Cortex of kidney (tissue), 1 donor: ENCODE measurements at places on chromosomes 2 and 18.

- no peak for DNase-seq
These were observed 7.7 kb downstream of the HOXD3 start for GRCh38 chr2:176164611-176165369.

DNA sequence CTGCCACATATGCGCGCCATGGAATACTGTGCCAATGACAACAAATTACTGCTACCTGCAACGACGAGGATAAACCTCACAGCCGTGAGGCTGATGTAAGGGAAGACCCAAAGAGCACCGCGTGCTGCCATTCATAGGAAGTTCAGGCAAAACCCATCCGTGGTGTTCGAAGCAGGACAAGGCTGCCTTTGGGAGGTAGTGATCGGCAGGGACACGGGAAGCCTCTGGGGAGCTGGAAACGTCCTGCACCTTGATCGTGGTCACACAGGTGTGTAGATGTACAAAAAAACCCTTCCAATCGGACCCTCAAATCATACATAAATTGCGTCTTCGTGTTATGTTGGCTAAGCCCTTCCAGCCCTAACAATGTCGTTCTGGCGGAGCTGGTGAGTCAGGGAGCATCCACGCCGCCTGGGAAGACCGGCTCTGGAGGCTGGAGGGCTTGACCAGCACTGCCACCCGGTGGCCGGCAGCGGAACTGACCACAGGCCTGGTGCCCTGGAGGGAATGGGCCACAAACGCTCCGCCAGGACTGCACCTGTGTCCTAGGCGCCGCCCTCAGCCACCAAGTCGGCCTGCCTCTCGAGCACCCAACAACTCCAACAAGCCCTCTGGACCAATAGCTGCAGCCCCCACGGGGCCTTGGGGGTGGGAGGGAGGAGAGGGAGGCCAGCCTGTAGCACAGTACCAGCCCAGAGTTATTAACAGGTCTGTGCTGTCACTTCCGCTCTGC lies 4.1 kb upstream of the NEURL3 start:
- DNase-seq, result no peak

DNA sequence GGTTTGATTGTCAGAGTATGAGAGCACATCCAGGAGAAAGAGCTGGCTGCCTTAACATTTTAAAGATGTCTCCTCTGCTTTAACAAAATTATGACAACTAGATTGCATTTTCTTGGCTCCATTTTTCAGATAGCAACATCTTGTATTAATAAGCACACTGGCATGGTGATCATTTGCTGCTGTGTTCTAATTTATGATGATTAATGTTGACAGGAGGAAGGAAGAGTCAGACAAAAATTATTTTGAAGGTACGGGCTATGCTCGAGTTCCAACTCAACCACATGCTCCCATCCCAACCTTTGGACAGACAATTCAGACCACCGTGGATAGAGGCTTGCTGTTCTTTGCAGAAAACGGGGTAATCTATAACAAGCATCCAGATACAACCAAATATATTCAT lies 98.2 kb upstream of the TTC39C start:
- no peak for DNase-seq

GRCh38 chr2:169963786-169964185 lies 136.5 kb downstream of the UBR3 start:
- DNase-seq, result no peak

DNA sequence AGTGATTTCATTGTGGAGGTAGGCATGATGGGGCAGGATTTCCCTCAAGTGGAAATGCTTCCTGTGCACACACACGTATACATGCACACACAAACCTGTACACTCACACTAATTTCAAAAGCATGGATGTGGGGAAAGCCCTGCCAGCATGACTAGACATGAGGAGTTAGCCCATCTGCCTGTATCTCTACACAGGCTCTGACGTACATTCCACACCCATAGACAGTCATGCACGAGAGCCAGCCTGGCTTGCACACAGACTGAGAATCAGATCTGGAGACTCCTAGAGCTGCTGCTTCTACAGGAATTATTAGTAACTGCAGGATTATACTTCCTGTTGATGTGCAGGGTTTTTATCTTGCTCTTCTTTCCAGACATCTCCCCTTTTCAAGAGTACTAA lies 27.3 kb upstream of the NFU1 start:
- no peak for DNase-seq

DNA sequence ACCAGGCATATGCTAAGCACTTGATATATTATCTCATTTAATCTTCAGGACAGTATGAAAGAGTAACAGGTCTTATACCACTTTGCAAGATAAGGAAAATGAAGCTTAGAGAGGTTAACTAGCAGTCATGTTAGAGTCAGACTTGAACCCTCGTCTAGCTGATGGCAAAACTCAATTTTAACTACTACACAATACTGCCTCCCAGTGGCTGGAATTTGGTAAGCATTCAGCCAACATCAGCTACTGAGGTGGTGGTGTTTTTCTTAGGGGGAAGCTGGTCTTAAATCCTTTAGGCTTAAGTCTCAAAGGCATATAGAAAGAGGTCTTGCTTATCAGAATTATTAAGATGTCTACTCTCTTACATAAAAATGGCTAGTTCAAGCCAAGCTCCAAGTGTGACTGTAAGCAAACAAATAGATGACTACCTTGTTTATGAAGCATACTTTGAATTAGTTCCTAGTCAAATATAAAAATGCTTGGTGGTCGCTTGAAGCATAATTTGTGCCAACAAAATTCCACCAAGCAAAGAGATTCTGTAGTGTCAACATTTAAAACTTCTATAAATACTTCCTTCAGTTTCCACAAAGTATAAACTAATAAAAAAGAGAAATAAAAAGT lies 325.4 kb upstream of the FIGN start:
- no peak for DNase-seq

- DNase-seq, result no peak
These were observed 7.9 kb downstream of the TMEM198 start for GRCh38 chr2:219551441-219552381.

GRCh38 chr2:103396152-103396551 lies 634.3 kb downstream of the TMEM182 start:
- no peak for DNase-seq

DNA sequence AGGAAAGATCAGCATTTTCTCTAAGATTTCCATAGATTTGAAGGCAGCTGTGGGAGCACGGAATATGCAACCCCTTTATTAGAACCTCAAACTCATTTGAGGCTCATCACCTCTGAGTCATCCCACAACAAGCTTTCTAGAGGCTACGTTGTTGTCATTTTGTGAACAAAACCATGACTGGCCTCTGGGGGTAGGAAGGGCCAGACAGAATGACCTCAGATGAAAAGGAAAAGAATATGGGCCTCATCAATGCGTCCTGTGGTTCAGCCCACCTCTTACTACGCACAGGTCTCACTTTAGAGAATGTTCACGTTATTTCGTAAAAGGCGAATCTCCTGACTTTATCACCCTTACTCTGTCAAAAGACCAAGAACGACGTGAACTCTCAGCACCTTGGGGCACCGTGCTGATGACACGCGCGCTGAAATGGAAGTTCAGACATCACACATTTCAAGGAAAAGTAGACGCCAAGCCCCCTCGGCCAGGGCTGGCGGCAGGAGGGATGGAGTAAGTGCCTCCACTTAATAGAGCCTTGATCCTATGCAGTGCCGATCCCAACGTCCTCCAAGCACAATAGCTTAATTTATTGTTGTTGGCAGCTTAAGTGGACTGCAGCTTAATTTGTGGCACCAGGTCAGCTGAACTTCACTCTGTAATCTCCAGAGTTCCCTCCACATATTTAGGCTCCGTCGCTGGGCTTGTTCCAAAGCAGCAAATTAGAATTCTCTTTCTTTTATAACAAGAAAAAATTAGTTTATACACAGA lies 208.3 kb downstream of the EIPR1 start:
- no peak for DNase-seq

- no peak for DNase-seq
These were observed 2.6 kb upstream of the STON1 start for GRCh38 chr2:48527226-48527885.

DNA sequence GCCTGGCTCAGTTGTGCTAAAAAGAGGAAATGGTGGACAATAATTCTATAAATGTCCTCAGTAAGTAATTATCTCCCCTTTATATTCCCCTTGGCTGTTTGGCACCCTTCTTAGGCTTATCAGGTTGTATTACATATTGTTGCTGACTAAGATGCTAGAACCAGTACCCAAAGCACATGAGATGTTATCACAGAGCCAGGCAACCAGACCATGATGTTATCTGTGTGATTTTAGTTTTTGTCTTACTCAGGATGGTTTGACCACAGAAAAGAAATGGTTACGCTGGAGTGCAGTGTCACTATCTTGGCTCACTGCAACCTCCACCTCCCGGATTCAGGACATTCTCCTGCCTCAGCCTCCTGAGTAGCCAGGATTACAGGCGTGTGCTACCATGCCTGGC lies 15.2 kb downstream of the R3HDM1 start:
- DNase-seq, result no peak

DNA sequence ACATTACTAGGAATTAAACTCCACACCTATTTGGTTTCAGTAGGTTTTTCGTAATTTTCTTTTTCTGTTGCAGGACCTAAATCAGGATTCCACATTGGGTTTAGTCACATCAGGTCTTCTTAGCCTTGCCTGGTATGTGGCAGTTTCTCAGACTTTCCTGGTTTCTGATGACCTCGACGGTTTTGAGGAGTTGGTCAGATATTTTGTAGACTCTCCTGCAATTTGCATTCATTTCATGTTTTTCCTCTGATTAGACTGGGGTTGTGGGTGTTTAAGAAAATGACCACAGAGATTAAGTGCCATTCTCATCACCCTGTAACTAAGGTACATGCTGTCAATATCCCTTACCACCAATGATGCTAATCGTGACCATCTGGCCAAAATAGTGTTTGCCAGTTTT lies 97.3 kb upstream of the ST6GAL2 start:
- DNase-seq, result no peak

DNA sequence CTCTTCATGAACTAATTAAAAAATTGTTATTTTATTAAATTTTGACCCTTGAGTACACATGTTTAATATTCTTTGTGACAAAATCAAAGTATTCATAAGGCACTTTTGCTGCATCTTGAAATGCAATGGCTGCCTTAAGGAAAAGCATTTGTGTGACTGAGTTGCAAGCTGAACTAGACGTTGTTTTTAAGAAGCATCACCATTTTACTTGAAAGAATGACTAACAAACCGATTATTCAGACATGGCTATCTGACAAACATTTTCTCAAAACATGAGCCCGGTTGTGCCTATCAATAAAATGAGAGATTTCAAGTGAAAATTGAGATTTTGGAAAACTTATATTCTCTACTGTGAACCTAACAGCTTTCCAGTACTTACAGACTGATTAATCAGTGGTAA lies 2.8 kb downstream of the GCFC2 start:
- DNase-seq, result no peak

DNA sequence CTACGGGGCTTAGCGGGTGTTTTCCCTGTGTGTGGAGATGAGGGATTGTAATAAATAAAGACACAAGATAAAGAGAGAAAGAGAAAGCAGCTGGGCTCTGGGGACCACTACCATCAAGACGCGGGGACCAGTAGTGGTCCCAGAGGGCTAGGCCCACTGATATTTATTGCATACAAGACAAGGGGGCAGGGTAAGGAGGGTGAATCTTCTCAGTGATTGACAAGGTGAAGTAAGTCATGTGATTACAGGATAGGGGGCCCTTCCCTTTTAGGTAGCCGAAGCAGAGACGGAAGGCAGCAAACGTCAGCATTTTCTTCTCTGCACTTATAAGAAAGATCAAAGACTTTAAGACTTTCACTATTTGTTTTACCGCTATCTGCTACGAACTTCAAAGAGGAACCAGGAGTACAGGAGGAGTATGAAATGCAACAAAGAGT lies 4.5 kb upstream of the GAL3ST2 start:
- DNase-seq, result no peak

DNA sequence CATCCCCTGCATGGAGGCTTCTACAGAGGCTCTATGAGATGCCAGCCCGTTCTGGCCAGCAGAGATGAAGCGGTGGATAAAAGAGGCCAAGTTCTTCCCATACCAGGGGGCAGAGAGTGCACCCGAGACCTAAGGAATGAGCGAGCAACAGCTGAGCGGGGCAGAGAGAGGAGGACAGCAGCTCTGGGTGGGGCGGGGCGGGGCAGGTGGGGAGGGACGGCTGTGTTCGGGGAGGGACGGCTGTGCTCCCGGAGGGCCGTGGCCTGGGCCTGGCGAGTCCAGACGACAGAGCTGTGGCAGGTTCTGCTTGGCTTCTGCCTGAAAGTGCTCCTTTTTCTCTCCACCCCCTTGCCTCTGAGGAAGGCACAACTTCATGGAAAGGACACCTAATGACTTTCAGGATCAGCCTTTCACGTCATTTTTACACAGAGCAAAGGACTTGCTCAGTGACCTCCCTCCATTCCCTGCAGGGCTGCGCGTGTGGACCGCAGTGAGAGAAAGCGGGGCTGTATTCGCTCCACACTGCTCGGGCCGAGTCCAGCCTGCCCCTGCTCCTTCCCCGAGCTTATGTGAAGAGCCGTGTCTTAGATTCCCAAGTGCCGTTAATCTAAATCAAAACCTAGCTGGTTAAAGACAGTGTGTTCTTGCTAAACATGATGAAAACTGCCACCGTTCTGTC lies 232.9 kb downstream of the HDAC4 start:
- DNase-seq, result no peak

DNA sequence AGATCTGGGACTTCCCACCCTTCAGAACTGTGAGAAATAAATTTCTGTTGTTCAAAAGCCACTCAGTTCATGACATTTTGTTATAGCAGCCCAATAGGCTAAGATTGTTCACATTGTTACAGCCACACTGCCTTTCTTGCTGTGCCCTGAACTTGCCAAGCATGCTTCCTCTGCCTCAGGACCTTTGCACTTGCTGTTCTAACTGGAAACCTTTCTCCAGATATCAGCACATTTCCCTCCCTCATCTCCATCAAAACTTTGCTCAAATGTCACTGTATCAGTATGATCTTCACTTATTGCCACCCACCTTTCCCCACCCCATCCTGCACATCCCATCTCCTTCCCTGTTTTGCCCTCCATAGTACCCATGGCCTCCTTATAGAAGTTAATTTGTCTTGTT lies 32.1 kb upstream of the MFSD6 start:
- DNase-seq, result no peak

DNA sequence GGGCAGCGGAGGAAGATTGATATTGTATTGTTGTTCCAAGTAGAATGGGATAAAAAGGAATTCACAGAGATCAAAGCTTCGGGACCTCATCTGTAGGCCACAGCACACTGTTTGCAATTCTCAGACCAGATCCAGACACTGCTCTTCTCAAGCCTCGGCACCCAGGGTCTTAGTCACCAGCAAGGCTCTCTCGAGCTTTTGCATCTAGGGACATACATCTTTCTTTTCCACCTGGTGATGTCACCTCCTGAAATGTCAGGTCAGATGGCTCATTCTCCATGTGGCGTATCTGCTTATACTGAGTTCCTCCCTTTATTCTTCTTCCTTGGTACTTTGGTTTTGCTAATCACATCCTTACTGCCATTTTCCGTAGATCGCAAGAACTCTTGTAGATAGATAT lies 42.9 kb upstream of the SNTG2 start:
- DNase-seq, result no peak

- no peak for DNase-seq
These were observed 13.9 kb upstream of the THSD7B start for GRCh38 chr2:136751406-136751805.

DNA sequence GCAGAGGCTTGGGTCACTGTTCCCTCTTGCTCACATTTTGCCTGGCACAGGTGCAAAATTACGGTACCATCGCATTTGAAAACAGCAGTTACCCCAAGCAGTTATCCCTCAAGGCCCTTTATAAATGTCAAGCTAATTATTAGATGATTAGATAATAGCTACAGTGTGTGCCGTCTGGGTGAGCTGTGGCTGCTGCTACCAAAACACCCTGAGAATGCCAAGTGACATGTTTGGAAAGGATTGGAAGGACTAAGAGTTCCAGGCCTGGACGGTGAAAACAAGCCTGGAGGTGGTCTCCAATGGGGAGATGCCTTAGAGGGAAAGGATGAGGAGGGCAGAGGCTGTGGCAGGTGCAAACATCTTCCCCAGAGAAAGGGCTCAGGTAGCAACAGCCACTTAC lies 120.6 kb downstream of the CAPN13 start:
- DNase-seq, result no peak
